ENCODE measurements at places on chromosomes 16 and 17.

GRCh38 chr16:75080205-75081029, 36.2 kb downstream of the LDHD start:
- no peak for DNase-seq

GRCh38 chr16:706189-707061, 824 bp upstream of the FBXL16 start:
- no peak for DNase-seq

DNA sequence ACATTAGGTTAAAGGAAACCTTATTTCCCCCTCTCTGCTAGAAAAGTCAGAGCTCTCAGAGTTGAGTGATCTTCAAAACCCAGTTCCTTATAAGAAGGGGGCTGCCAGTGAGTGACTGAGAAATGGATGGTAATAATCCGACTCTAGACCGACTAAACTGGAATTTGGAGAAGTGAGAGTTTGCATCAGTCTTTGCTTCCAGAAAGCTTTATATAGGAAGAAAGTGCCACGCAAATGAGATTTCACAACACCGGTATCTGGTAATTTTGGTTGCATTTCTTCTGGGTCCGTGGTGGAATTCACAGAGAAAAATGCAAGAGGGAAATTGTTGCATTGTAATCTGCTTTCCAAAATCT, 271.4 kb downstream of the MAF start:
- DNase-seq = no peak

GRCh38 chr16:844638-845350, 44.3 kb upstream of the GNG13 start:
- DNase-seq = no peak

DNA sequence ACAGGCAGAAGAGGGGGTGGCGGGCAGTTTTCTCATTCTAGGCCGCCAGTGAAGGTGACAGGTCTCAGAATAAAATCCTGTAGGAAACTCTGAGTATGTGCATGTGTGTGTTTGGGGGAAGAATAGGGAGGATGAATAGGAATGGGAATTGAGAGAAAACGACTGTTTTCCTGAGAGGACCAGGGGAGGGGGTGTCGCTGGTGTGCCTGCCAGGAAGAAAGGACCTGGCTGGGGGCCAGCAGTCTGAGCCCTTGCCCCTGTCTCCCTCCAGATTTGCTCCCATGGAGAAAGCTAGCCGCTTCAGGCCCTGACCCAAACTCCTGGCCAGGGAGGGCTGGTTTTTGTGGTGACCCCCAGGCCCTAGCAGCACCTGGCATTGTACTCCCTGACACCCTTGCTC, 14.4 kb downstream of the C17orf50 start:
- DNase-seq = no peak

DNA sequence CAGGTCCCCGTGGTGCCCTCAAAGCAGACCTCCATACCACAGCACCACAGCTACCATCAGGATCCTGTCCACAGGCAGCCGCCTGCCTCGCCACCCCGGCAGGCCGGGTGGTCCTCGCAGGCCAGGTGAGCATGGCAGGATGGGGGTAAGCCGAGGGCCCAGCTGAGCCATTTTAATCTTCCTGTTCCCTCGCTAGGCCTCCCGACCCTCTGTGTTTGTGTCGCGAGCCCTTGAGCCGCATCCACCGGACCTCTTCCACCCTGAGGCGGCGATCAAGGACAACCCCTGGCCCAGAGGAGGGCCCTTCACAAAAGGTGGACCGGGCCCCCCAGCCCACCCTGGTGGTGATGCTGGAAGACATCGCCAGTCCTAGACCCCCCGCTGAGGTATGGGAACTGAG, 2.0 kb downstream of the PRR14 start:
- DNase-seq = no peak

DNA sequence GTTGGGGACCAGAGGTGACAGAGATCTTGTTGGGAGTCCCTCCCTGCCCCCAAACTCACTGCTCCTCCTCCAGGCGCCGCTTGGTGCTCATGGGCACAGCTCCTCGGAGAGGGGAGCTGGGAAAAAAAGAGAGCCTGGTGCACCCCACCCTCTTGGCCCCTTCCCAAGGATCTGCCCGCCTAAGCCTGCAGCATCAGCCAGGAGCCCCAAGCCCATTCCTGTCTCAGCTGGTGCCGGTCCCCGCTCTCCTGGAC, 400 bp downstream of the HCFC1R1 start:
- DNase-seq = no peak

DNA sequence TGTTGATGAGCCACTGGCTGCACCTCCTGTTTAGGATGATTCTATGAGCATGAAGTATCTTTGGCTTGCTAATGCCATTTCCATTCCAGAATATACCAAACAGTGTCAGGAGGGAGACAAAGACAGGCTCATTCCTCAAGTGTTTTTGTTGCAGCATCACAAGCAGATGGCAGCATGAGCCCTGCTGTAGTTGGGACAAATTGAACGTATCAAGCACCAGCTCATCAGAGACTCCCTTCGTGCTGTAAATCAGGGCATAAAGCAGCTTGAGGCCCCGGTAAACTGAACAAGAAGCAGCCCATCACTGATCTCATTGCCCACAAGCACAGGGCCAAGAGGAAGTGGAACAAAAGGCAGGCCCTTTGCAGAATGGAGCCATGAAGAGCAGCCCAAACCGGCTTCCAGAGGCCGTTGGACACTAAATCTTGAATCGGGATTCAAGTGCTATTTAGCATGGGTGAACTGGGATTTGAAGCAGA, 45.9 kb upstream of the HS3ST3A1 start:
- DNase-seq = no peak

- DNase-seq = no peak
Observed at GRCh38 chr17:67685351-67685750, 32.4 kb upstream of the NOL11 start.

DNA sequence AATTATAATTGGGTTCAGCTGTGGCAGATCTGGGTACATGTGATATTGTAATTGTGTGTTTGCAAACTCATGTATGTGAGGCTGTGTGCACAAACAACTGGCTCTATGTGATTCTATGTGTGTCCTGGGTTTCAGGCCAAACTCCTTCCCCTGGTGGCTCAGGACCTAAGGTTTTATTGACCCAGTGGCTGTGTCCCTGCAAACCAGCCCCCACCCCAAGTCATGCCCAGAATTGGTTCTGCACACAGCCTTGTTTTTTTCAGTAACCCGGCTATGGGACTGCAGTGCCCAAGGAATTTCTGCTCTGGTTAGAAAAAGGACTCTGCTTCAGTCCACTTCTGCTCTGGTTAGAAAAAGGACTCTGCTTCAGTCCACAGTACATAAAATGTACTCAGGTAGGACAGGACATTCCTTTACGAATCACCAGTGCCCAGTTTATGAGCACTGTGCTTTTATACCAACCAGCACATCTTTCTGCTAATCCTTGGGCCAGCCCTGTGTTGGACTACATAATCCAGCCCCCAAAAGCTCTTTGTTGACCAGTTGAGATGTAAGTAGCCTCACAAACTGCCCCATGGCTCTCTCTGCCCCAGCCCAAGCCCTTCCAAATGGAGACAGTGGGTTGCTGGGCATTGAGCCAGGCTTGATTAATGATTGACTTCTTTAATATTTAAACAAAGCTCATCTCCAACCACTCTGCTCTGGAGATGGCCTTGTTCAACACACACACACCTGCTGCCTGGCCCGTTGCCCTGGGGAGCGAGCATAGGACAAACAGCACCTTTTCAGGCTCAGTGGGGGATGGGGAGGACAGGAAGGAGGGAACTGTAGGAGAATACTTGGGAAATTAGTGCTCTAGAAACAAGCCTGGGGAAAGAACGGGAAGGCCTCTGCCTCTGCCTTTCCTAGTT, 2.9 kb upstream of the KCNH6 start:
- no peak for DNase-seq

DNA sequence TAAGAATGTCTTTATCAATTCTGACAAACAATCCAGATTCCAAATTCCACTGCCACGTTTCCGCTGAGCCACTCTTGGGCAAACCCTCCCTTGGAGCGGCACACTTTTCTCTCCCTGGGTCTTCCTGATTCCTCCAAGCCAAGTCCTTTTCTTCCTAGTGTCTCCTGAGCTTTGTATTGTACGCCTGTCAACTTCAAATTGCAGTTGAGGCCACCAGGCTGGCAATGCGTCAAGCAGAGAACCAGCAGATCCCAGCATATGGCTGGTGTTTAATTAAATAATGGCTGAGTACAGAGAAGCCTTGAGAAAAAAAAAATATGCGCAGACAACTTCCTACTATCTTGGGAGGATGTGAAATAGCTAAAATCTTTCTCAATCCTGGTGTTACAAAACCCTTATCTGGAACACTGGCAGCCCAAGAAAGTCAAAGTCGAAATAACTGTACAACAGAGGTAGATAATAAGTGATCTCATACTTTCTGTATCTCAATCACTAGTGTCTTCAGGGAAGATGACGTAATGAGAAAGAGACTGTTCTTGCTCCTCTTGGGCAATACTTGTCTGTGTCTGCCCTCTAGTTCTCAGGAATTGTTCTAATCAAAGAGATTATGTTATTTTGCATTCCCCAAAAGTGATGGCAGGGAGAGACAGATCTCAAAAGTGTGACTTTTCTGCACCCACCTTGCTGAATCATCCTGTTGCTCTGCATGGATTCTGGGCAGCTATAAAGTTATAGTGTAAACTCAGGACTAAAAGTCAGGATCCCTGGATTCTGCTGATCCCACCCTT, 15.0 kb downstream of the SMIM36 start:
- no peak for DNase-seq
